Activated T-helper 1 cell treated with anti-CD3 and anti-CD28 coated beads, Interleukin-2, amount 50 U/mL, for 16 hours (primary cell): ENCODE measurements at places on chromosomes 2 and 18.

DNA sequence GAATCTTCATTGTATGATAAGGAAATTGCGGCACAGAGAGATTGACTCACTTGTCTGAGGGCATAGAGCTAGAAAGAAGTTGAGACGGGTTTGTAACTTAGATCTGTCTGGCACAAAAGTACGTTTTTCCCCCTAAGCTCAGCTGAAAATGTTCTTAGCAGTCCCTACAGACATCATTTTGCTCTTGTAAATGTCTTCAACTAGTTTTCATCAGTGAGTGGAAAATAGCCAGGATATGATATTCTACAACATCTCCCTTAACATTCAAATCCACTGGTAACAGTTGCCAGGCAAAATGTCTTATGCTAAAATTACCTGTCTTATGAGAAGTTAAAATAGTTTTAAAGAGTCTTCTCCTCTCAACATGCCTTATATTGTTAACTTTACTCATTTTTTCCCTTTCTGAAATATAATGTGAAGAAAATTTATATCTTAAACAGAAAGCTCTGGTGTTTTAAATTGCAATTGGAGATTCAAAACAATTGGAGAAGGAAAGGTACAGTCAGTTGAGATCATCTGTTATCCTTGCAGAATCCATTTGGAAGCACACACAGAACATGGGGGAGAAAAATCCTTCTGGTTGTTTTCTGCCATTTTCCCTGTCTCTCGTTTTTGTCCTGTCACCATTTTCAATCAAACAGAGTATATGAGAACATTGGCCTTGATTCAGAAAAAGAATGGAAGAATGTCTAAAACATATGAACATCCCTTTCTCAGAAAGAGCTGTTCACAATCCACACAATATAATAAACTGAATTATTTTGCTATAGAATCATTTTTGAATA is 255.0 kb downstream of the TRIB2 start:
- no peak for DNase-seq

DNA sequence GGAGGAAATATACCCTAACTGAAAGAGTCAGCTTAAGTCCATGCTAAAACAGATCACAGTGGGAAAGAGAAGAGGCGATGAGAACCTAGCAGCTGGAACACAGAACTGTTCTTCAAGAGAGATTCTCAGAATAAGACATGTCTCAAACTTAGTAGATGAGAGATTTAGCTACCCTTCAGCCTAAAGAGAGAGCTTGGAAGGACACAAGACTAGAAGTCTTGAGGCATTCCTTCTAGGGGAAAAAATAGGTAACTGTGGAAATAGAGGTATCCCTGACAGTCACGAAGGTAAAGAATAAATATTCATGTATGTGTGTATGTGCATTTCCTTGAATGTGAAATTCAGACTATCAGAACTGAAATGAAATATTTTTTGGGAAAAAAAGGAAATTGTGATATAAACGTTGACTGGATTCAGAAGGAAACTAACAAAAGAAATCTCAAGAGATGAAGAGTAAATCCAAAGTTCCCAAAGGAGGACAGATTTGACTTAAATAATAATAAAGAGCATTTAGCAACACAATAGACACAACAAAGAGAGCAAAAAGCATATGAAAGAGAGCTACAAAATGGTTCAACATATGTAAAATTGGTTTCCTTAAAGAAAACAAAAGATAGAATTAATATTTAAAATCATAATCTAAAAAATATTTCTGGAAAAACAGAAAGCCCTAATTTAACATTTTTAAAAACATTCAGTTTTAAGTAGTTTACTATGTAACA is 258.7 kb downstream of the LRP1B start:
- DNase-seq, result no peak

DNA sequence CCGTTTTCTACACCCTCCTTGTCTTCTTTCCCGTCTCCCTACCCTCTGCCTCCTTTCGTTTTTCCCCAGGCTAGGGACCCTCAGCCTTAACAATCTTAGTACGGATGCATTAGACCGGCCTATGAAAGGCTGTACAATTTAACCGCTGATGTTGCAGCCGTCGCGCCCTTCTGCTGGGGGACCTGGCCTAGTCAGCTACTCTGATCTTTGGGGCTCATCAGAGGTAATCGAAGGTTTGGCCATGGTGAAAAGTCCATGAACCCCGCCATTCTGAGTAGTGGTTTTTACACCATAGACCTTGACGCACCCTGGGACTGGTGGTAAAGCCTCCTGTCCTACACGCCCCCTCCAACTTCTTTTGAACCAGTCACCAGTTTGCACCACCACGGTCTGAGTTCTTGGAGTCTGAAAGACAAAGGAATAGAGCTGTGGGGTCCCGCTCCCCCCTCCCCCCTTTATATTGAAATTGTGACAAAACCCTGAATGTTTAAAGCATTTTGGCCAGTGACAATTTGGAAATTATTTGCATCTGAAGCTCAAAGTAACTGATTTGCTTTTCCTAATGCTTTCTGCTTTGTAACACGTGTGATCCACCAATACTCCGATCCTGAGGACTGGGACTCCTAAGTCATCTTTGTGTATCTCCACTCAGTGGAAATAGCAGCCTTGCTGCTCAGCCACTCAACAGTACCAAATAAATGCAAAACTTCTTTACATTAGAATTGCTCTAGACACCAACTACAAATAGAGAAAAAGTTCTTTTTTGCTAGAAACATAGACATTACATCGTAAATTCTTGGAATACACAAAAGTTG is 642 bp upstream of the SRSF7 start:
- no peak for DNase-seq

- no peak for DNase-seq
Observed at GRCh38 chr18:76819411-76820136, 2.8 kb upstream of the ZNF236 start.

DNA sequence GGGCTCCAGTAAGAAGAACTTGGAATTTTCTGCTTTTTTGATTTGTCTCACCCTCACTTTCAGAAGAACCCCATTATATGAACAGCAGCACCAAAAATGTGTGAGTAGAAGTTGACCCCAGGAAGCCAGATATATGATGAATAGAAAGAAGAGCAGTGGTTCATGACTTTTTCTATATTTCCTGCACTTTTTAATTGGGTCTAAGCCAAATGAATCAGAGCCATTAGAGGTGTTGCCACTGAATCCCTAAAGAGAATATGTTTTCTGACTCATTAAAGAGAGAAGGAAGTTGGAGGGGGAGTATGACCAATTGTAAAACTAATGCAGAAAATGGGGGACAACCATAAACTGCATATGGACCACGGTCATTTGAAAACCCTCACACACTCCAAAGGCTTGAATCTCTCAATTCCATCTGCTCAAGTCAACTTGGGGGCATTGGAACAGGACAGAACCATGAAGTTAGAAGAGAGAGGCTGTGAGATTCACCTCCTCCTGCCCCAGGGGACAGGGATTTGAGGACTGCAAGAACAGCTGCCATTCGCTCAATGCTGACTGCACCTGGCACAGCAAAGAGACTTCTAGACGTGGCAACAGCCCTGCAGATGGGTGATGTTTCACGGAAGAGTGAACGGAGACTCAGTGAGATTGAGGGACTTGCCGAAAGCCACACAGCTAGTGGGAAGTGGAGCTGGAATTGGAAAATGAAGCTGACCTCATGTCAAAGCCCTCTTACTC is 3.0 kb downstream of the DAPL1 start:
- no peak for DNase-seq

- DNase-seq, result no peak
Observed at GRCh38 chr2:184270660-184271059, 327.7 kb upstream of the ZNF804A start.

DNA sequence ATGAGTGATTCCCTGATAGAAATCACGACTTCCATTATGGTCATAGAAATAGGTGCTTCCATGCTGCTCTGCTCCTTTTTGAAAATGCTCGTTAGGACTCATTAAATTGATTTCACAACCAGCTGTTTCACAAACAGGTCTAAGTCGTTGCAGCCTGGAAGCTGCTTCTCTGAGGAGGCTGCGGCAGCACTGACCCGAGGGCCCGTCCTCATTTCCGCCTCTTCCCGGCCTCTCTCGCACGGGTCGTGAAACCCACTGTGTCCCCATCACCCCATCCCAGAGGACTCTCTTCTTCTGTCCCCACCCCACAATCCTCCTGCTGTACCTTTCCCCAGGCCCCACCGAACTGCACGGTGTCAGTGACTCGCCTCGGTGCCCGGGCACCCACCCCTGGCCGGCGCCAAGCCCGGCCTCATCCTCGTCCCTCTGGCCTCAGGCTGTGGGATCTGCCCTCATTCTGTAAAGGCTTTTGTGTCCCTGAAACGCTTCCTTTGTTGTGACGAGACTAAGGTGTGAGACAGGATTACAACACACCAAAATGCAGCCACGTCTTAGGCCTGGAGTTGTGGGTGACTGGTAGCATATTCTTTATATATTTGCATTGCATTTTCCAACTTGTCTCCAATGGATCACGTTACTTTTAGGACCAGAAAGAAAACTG is 112.7 kb upstream of the CTDP1 start:
- DNase-seq, result no peak

DNA sequence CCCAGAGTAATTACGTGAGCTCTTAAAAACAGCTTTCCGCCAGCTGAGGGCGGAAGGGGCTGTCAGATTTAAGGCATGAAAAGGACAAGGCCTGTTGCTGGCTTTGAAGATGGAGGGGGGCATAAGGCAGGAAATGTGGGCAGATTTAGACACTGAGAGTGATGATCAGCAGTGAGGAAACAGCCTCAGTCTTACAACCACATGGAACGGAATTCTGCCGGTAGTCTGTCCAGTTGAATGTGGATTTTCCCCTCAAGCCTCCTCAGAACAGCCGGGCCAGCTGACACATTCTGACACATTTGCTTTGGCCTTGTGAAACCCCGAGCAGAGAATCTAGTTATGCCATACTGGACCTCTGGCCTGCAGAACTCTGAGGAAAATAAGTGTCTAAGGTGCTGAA is 16.6 kb downstream of the POLE4 start:
- DNase-seq, result no peak

GRCh38 chr2:64751286-64752260 is 97.9 kb upstream of the SERTAD2 start:
- DNase-seq, result no peak

DNA sequence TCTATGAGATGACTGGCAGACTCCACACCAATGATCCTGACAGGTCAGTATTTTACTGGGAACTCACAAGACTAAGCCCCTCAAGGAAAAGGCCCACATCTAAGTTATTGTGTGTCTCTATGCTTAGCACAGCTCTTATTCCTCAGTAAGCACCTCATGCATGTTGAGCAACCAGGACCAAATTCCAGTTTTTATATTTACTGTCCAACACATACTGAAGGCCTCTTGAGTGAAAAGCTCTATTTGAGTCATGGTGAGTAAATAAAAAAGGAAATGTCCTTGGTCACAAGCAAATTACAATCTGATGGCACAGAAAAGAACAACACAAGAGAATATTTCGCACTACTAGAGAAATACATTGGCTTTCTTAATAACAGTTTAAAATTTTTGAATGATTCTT is 87.9 kb upstream of the ETAA1 start:
- no peak for DNase-seq

- DNase-seq, result no peak
Observed at GRCh38 chr2:3180082-3180908, 197.3 kb downstream of the EIPR1 start.

GRCh38 chr2:205787761-205788160 is 105.5 kb downstream of the NRP2 start:
- no peak for DNase-seq

DNA sequence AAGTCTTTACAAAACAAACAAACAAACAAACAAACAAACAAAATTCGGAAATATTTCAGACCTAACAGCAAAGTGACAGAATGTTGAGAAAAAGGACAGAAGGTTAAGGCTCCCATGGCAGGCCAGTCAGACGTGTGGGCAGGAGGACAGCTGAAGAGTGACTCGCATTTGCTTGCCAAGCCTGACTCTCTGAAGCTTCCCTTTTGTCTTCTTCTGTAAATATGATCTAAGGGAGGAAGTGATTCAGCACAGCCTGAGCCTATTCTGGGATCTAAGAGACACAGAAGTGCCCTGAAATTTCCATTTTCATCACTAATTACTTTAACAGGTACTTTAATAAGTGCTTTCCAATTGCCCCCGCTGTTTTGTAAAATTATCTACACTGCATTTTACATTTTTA is 134.0 kb upstream of the LYPD1 start:
- DNase-seq, result no peak

DNA sequence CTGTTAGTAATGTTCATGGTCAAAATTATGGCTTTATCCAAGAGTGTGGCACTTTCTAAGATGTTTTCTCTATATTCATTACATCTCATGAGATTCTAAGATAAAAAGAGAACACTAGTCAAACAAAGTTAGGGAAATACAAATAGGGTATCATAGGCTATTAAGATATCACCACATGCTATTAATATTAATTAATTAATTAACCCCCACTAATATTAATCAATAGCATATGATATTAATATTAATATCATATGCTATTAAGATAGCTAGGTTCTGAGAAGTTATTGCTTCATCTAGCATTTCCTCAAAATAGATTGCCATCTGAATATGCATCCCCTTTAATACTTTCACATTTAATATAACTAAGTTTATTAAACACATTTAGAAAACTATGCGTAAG is 22.1 kb downstream of the DSG3 start:
- DNase-seq, result no peak

DNA sequence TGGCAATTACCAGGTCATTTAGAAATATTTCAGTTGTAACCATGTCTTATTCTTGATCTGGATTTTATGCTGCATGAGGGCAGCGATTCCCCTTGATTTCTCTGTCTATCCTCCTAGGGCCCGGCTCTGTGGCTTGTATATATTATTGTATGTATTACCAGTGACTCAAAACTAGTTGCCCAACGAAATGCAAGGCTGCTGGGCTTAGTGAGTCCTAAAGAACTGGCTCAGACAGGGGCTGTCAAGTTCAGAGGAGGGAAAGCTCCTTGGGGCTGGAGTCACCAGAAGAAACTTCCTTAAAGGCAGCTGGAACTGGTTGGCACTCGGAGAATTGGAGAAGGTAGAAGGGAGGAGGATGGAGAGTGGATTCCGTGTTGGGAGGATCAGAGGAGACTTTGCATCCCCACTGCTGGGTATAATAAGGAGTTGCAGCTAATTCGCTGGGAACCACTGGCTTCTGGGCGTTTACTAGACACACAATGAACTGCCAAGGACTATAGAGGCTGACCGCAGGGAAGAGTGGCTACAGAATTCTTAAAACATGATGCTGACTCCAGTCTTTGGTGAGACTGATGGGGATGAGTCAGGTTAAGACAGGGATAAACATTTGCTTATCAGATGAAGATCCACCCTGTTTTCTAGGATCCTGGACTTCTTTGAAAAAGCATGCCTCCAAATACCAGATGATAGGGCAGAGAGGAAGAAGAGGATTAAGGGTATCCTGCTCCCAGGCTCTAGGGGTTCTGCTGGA is 104.3 kb downstream of the PRKCE start:
- DNase-seq, result no peak

- DNase-seq, result no peak
Observed at GRCh38 chr2:152525277-152525838, 190.4 kb downstream of the FMNL2 start.

DNA sequence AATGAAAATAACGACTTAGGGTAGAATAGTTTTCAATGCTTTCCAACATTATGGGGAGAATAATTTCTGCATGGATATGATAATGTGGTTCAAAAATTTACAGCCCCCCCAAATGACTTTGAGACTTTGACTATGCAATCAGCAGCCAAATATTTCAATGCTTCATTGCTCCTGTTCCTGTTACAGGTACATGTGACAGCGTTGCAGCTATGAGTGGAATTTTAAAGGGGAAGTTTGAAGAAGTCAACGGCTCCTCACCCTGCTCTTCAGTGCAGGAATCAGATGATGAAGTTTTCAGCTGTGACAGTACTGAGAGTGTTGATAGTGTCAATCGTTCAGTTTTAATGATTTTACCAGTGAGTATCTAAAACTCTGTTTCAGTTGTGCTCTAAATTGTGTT is 25.1 kb downstream of the CSRNP3 start:
- no peak for DNase-seq

GRCh38 chr18:30444544-30444943 is 598.0 kb downstream of the DSC3 start:
- no peak for DNase-seq

GRCh38 chr2:216633616-216634369 is 573 bp downstream of the IGFBP2 start:
- no peak for DNase-seq
